GM12864 (cell line): ENCODE measurements at places on chromosomes 3 and 15.
A peak's percentile ranks its signal among the peaks of the same experiment; 100 is the strongest.

DNA sequence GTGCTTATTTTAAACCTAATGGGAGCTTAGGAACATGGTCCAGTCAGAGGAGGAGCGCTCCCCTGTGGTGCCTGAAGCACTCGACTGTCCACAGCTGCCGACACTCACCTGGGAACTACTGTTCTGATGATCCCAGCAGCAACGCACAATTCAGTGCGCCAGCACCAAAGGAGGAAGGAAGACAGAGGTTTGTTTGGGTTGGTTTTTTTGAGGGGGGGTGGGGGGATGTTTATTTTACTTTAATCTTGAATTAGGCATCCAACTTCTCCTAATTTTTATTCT lies 48.8 kb upstream of the VGLL4 start:
- no peak for DNase-seq

GRCh38 chr3:17974206-17974841 lies 231.9 kb upstream of the TBC1D5 start:
- DNase-seq = no peak

GRCh38 chr3:37700466-37701248 lies 161.0 kb upstream of the CTDSPL start:
- DNase-seq = no peak

DNA sequence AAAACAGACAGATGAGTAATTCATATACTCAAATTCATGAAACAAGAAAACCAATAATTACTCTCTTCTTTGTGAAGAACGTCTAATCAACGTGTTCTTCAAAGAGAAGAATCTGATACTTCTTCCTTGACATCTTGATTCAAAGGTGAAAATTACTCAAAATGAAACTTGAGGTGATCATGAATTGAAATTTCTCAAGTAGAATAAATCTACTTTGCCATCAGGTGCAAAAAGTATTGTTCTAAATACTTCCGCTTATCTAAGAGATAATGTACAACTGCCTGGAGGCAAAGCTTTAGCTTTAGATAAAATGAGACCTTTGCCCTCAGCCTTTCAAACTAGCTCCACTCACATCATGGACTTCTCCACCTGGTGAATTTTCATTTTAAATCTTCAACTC lies 13.9 kb upstream of the XXYLT1 start:
- DNase-seq = no peak

DNA sequence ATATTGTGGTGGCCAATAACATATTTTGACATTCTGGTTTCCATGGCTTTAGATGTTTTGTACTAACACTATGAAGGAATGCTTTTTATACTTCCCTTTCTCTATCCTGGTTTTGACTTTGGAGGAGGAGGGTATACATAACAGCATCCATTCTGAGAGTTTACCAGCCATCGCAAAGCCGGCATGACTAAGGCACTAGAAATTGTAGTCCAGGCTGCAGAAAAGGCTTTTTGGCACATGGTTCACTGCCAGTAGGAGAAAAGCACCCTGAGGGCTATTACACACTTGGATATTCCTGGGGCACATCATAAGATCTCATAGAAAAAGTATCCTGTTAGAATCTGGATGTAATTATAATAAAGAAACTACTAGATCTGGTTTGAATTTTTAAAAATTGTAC lies 101.8 kb downstream of the STT3B start:
- DNase-seq = no peak

GRCh38 chr3:122356402-122356801 lies 26.6 kb downstream of the MIX23 start:
- DNase-seq = no peak

DNA sequence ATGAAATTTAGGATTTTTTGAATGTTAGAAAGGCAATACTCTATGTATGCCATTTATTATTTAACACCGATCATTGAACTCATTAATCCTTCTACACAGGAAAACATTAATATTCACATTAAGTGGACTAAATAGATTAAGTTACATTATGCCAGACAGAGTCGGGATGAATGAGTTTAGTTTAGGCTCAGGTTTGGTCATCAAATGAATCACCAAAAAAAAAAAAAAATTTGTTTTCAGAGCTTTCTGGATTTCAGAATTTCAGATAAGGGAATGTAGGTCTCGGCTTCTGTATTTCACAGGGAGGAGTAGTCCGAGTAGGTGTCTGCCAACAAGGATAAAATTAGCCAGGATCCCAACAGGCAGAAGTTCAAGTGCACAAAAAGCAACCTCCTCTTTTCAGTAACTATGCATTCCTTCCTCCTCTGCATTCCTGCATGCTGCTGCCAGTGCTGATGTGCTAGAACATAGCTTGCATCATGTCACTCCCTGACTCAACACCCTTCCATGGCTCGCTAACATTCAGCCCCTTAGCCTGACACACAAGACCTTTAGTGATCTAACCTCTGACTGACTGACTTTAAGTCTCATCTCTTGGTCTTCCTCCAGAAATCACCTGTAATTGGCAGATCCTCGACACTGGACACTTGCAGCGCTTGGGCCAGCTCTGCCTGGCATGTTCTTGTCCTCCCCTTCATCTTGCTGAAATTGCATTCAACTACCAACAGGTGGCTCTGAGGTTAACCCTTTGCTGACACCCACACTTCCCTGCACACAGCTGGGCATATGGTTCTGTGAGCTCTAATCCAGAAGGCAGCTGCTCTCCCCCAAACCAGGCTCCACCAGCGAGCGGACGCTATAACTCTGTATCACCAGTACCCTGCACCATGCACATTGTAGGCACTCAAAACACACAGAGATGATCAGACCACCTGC lies 145.4 kb upstream of the PROK2 start:
- DNase-seq = no peak

GRCh38 chr15:97383516-97383915 lies 577.0 kb upstream of the ARRDC4 start:
- no peak for DNase-seq

- no peak for DNase-seq
These were observed 256.1 kb upstream of the HES1 start for GRCh38 chr3:193879864-193880242.

GRCh38 chr15:75347222-75348033 lies 589 bp downstream of the NEIL1 start:
- no peak for DNase-seq

GRCh38 chr3:122960652-122961051 lies 66.9 kb downstream of the SEMA5B start:
- DNase-seq = no peak

DNA sequence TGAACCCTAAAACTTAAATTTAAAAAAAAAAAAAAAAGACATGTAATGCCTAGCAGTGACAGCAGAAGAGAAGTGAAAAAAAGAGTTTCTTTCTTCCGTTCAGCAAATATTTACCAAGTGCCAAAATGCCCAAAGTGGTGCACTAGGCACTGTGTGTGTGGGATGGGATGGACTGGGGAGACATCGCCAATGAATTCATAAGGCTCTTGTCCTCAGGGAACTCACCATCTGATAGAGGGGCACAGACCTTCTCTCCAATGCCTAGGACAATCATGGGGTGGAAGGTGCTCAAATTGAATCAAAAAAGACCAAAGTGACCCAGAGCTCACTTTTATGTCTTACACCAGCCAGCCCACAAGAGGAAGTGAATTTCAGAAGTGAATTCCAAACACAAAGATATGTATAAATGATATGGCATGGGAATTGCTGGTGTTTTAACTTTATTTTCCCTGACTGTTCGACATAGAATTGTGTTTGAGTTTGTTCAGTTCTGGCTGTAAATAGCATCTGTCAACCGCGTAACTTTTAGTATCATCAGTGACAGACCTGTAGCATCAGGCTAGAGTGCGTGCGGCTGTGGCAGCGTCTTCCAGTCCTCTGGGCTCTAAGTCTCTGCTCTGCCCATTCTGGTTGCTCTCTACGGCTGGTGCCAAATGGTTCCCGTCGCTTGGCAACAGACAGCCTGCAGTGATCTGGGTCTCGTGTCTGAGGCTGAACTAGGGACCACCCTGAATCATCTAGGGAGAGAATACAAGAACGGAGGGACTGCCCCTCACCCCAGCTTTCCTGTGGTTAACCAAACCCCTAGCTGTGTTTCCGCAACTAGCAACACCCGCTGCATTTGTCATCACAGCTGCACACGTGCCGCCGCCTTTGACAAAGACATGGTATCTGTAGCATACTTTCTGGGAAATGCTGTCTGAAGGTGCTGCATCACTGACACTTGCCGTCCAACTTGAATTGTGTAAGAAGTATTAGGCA lies 154.0 kb upstream of the THBS1 start:
- DNase-seq = peak; percentile 61

GRCh38 chr3:115228266-115228665 lies 81.2 kb upstream of the ZBTB20 start:
- DNase-seq = no peak

GRCh38 chr3:35739181-35739809 lies 100.0 kb downstream of the ARPP21 start:
- no peak for DNase-seq
